ENCODE measurements at places on chromosomes 5 and 9.

GRCh38 chr9:125268394-125269013 lies 6.9 kb downstream of the GAPVD1 start:
- no peak for DNase-seq

DNA sequence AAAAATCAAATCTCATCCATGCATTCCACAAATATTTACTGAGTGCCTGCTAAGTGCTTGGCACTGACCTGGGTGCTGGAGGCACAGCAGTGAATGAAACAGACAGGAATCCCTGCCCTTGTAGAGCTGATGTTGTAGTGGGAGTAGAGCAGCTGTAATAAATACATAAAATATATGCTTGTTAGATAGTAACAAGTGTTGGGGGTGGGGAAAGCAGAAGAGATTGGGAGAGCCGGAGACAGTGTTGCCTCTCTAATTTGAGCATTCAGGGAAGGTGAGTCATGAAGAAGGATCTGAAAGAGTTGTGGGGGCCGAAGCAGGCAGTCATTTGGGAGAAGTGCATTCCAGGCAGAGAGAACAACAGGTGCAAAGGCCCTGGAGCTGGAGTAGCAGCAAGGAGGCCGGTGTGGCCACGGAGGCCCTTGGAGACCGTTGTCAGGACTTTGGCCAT lies 97.9 kb downstream of the ZNF618 start:
- DNase-seq = no peak

- DNase-seq = no peak
These were observed 42.9 kb downstream of the SPRY4 start for GRCh38 chr5:142281966-142282365.

DNA sequence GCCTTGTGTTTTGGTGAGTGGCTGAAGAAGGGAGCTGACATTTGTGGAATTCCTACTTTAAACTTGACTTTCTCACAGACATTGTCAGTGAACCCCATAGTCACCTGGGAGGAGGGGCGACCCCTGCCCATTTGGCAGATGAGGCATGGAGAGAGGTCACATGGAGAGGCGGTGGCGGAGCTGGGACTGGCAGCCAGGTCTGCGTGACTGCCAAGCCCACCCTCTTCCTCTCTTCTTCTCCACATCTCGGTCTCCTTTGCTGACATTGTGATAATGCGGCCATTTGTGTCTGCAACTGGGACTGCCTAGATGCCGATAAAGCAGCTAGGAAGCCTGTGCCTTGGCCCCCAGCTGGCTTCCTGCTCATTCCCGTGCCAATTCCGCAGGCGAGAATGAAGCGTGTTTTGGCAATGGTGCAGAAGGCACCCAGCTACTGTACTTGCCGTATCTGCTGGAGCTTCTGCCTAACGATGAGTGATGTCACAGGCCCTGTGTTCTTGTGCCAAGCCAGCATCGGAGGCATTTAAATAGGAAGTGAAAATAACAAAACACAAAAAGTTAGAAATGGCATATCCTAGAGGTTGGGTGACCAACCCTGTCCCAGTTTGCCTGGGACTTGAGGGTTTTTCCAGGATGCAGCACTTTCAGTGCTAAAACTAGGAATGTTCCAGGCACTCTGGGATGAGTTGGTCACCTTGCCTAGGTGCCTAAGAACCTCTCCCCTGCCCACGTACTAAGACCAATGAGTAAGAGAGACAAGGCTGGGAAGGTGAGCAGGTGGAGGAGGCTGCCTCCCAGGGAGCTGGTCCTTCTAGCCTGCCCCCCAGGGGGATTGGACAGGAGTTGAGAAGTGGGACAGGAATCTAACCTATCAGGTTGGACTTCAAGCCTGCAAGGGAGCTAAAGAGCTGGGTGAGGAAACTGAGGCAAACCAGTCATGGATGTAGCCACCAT lies 23.6 kb downstream of the OLFML2A start:
- DNase-seq = no peak

GRCh38 chr5:59437176-59437575 lies 456.4 kb downstream of the PDE4D start:
- DNase-seq = no peak

DNA sequence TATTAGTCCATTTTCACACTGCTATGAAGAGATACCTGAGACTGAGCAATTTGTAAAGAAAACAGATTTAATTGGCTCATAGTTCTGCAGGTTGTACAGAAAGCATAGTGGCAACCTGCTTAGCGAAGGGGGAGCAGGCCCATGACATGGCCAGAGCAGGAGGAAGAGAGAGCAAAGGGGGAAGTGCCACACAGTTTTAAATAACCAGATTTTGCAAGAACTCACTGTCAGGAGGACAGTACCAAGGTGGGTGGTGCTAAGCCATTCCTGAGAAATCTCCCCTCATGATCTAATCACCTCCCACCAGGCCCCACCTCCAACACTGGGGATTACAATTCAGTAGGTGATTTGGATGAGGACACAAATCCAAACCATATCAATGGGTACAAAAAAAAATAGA lies 16.8 kb upstream of the PCSK5 start:
- no peak for DNase-seq

GRCh38 chr9:120534266-120534665 lies 45.7 kb downstream of the CDK5RAP2 start:
- no peak for DNase-seq

- DNase-seq = no peak
These were observed 321.9 kb downstream of the EBF1 start for GRCh38 chr5:158777647-158778350.

Measured in DMS 273 treated with DMSO at 0.1 percent for 48 hours (cell line).